ENCODE measurements at places on chromosomes 12 and 14. TPM values are rescaled to one million over a fixed set of nuclear protein-coding genes. Genes with fewer than 3 reads are reported as not detected.

The HHIPL1 gene
- 1.6 TPM for total RNA-seq

The GLI1 gene
- 0.91 TPM for total RNA-seq

The KLRK1 gene
- 4.3 TPM for total RNA-seq

The PITPNM2 gene
- total RNA-seq, result 31.4 TPM

The CCDC175 gene
- total RNA-seq, result not detected

The NFATC4 gene
- total RNA-seq, result 98.5 TPM

The KLRF1 gene
- 6.9 TPM for total RNA-seq

DNA sequence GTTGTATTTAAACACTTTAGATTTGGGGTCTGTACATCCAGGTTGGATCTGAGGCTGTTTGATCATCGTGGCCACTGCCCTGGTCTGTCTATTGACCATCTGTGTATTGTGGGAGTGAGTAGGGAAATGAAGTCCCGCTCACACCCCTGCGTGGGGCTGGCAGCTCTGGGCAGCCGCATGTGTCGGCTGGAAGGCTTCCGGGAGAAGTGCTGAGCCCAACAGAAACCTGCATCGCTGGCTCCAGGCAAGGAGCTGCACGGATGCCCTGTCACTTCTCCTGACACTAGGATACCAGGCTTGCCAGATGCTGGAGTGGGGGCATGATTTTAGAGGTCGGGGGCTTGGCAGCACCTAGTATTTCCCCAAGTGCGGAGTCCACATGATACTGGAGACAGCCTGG is 93.6 kb downstream of the PHETA1 start:
- no peaks in the 10 kb centered on the region for H3K36me3 ChIP-seq
- no peaks in the 10 kb centered on the region for H3K27me3 ChIP-seq
- H3K4me3 ChIP-seq, result no peak overlapping the region
- H3K4me1 ChIP-seq, result no peaks in the 10 kb centered on the region
- no peak overlapping the region for H3K27ac ChIP-seq
- no peak for DNase-seq

DNA sequence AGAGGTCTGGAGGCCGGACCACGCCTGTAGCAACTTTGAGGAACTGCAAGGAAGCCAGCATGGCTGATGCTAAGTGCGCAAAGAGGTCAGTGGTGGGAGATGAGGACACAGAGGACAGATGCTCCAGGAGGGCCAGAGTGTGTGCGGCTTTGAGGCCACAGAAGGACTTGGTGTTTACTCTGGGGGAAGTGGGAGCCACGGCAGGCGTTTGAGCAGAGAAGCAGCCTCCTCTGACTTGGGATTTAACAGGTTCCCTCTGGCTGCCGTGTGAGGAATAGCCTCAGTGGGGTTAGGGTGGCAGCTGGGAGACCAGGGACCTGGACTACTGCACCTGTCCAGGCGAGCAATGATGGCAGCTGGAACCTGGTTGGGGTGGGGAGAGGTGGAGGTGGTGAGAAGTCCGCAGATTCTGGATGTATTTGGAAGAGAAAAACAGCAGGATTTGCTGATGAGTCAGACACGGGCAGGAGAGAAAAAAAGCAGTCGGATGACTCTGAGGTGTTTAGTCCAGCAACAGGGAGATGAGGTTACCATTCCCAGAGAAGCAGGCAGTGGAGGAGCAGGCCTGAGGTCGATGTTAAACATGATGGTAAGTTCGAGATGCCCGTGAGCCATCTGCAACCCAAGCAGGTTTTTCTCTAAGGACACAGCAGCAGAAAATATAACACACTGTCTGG is 143.5 kb downstream of the SCARB1 start:
- H3K27ac ChIP-seq, result peak overlapping the region; percentile 69
- H3K36me3 ChIP-seq, result no peaks in the 10 kb centered on the region
- no peaks in the 10 kb centered on the region for H3K27me3 ChIP-seq
- peaks cover 42% of the 10 kb centered on the region for H3K4me1 ChIP-seq

- H3K4me3 ChIP-seq, result no peak overlapping the region
- DNase-seq, result no peak
- H3K4me1 ChIP-seq, result peaks cover 6% of the 10 kb centered on the region
- H3K36me3 ChIP-seq, result no peaks in the 10 kb centered on the region
- H3K27ac ChIP-seq, result no peak overlapping the region
Observed at GRCh38 chr12:7160183-7160582, 29.3 kb upstream of the PEX5 start.

- no peak for DNase-seq
- no peaks in the 10 kb centered on the region for H3K36me3 ChIP-seq
- no peaks in the 10 kb centered on the region for H3K27me3 ChIP-seq
- no peak overlapping the region for H3K4me3 ChIP-seq
- no peak overlapping the region for H3K27ac ChIP-seq
- H3K4me1 ChIP-seq, result no peaks in the 10 kb centered on the region
Observed at GRCh38 chr12:82415402-82415801, 57.1 kb downstream of the METTL25 start.

DNA sequence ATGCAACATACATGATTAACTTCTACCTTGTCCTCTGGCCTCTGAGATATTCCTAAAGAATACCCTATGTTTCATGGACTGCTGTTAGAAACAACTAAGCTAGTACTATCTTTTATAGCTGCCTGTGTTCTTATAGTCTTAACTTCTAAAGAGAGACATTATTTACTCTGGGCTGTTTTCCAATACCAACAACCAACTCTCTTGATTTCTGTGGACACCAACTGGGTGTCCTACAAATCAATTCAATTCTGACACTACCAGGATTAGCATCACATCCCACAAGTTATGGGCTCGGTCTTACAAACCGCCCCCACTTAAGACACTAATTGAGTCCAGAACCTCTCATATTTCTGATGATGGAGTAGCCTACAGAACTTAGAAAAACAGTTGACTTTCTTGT is 8.3 kb downstream of the XPOT start:
- H3K36me3 ChIP-seq, result peaks cover 19% of the 10 kb centered on the region
- H3K4me3 ChIP-seq, result no peak overlapping the region
- no peak for DNase-seq
- peaks cover 7% of the 10 kb centered on the region for H3K4me1 ChIP-seq
- no peaks in the 10 kb centered on the region for H3K27me3 ChIP-seq
- H3K27ac ChIP-seq, result no peak overlapping the region

GRCh38 chr12:110286623-110287022 is 5.6 kb downstream of the ATP2A2 start:
- H3K27ac ChIP-seq, result no peak overlapping the region
- peaks cover 53% of the 10 kb centered on the region for H3K4me1 ChIP-seq
- H3K36me3 ChIP-seq, result no peaks in the 10 kb centered on the region
- no peak for DNase-seq

GRCh38 chr12:21992823-21993222 is 51.6 kb upstream of the ABCC9 start:
- no peak overlapping the region for H3K4me3 ChIP-seq
- peak; percentile 22 for DNase-seq
- no peaks in the 10 kb centered on the region for H3K36me3 ChIP-seq
- H3K4me1 ChIP-seq, result peaks cover 3% of the 10 kb centered on the region
- H3K27me3 ChIP-seq, result no peaks in the 10 kb centered on the region

GRCh38 chr14:99141236-99141635 is 130.8 kb downstream of the BCL11B start:
- no peak overlapping the region for H3K27ac ChIP-seq
- DNase-seq, result no peak
- H3K36me3 ChIP-seq, result no peaks in the 10 kb centered on the region
- no peaks in the 10 kb centered on the region for H3K4me1 ChIP-seq
- no peaks in the 10 kb centered on the region for H3K27me3 ChIP-seq
- no peak overlapping the region for H3K4me3 ChIP-seq

DNA sequence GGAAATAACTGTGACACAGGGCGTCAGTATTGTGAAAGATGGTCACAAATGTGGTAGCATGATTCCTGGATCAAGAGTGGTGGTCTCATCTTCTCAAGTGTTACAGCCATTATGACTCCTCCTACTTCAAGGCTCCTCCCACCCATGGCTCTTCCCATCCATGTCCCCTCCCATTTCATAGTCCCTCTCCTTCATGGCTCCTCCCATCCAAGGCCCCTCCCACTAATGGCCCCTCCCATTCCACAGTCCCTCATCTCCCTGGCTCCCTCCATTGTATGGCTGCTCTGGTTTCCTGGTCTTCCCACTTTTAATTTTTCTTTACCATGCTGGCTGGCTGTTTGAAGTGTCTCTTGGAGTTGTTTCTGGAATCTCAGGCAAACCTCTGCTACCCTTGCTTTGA is 1375.2 kb upstream of the TMEM132C start:
- no peaks in the 10 kb centered on the region for H3K4me1 ChIP-seq
- H3K36me3 ChIP-seq, result no peaks in the 10 kb centered on the region
- H3K27me3 ChIP-seq, result no peaks in the 10 kb centered on the region
- H3K4me3 ChIP-seq, result no peak overlapping the region

- H3K4me3 ChIP-seq, result no peak overlapping the region
- H3K36me3 ChIP-seq, result no peaks in the 10 kb centered on the region
- DNase-seq, result no peak
- H3K4me1 ChIP-seq, result no peaks in the 10 kb centered on the region
Observed at GRCh38 chr12:15933751-15934150, 22.6 kb downstream of the DERA start.

DNA sequence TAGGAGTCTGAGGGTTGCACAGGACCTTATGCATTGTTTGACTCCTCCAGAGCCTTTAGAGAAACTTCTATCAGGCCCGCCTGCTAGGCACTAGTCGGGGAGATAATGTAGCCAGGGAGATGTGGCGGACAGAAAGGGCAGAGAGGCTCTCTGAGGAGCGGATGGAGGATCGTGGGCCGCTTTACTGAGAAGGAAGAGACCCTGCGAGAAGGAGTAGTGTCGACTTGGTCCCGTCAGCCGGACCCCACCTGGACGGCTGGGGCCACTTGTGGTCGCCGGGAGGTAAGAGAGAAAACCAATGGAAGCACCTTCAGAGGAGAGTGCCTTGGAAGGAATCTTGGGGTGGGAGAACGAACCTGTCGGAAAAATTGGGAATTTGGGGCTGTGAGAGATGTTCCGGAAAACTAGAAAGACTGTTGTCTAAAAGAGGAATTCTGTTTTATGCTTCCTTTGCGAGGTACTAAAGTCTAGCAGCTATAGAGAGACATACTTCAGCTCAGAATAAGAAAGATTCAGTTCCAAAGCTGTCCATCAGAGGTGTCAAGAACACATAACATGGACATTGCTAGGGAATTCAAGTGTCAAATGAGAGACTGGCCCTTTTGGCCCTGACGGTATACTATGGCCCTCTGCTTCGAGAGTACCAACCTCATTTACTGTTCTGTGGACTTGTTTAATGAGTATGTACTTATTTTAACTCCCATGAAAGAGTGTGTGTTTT is 660 bp upstream of the MCRS1 start:
- no peak for DNase-seq
- H3K27me3 ChIP-seq, result no peaks in the 10 kb centered on the region
- H3K36me3 ChIP-seq, result peaks cover 15% of the 10 kb centered on the region
- peak overlapping the region; percentile 98 for H3K4me3 ChIP-seq
- H3K27ac ChIP-seq, result peak overlapping the region; percentile 94
- peaks cover 36% of the 10 kb centered on the region for H3K4me1 ChIP-seq
